ENCODE measurements at places on chromosomes 11 and 22.

GRCh38 chr11:113814181-113814580 is 34.6 kb downstream of the CLDN25 start:
- no peak for DNase-seq

DNA sequence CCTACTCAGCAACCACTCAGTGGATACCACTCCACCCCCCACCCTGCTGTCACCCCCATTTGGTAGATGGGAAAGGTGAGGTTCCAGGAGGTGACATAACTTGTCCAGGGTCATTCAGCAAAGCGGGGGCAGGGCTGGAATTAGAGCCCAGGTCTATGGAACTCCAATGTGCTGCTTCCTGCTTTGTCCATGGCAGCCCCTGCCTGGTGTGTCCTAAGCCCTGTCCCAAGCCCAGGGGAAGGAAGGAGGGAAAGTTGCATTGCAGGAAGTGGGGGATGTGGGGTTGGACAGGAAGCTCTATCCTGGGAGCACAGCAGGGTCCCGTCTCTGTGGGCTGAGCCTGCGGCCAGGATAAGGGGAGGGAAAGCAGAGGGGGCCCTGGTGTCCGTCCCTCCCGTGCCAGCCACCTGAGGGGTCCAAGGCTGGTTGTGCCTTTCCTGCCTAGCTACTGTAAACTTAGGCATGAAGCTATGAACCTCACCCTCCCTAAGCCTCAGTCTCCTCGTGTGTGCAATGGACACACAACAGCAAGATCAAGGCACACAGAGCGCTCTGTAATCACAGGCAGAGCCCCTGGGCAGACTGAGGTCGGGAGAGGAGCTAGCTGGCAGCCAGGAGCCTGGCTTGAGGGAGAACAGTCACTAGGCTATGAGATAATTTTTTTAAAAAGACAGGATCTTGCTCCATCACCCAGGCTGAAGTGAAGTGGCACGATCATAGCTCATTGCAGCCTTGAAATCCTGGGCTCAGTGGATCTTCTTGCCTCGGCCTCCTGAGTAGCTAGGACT is 12.9 kb downstream of the GAL3ST1 start:
- no peak for DNase-seq

DNA sequence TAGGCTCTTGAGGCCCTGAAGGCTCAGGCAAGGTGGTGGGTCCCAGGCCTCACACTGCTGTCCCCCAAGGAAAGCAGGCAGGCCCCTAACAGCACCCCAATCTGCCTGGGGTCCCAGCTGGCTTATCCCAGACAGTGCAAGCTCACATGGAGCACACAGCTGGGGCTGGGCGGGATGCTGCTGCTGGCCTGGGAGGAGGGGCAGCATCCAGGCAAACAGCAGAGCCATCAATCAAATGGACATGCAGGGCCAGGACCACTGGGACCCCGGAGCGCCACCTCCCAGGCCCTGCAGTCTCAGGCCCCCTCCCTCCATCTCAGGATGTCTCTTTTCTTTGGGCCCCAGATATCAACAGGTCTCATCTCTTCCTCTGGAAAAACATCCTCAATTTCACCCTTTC is 140.3 kb downstream of the BRD1 start:
- no peak for DNase-seq

DNA sequence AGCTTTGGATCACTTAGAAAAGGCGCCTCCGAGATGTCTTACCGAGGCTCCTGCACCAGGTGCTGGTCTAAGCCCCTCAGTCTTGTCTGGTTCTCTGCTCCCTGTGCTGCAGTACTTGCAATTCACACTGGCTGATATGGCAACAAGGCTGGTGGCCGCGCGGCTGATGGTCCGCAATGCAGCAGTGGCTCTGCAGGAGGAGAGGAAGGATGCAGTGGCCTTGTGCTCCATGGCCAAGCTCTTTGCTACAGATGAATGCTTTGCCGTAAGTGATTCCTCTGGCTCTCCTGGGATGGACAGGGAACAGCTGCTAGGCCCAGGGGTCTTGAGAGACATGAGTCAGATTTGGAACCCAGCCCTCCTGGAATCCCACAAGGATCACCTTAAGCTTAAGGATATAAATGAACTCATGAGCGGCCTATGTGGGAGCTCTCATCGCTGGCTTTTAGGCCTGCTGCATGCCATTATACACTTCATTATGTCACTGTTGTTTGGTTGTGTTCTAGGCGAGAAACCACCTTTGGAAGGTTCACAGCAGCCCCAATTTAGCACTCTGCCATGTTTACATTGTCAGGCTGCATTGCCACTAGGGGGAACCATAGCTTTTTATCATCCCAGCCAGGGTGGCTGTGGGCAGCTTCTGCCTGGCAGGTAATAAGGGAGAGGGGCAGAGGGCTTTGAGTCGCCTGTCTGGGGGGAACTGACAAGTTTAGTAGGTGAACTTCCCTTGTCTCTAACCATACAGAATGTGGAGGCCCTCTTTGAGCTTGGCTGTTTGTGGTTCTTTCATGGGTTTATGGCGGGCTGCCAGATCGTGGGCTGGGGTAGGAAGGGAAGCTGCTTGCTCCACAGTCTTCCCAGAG is 8.5 kb downstream of the ACAD8 start:
- DNase-seq: no peak

DNA sequence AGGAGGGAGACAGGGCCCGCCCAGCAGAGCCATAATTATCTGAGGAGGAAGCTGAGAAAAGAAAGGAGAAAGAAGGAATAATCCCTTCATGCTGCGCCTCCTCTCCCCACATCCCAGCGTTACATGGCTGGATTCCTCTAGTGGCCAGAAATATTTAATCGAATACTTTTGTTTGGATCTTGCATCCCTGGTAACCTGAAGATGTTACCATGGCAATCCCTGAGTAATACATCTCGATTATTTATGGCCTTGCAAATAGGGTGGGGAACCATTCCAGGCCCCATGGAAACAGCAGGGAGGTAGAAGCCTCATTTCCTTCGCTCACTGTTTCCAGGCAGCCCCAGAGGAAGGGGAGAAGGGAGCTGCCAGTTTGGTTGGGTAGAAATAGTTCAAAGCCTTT is 357.7 kb downstream of the BUD13 start:
- DNase-seq: no peak

All from stimulated activated CD4-positive, alpha-beta T cell treated with anti-CD3 and anti-CD28 coated beads, Interleukin-2, amount 100 ng/mL, for 48 hours (primary cell).